A673 (cell line): ENCODE measurements at places on chromosomes 2 and 18. TPM values are rescaled to one million over a fixed set of nuclear protein-coding genes. Genes with fewer than 3 reads are reported as not detected.
A peak's percentile ranks its signal among the peaks of the same experiment; 100 is the strongest.

- H3K36me3 ChIP-seq, result no peaks in the 10 kb centered on the region
- no peaks in the 10 kb centered on the region for H3K4me1 ChIP-seq
- no peak overlapping the region for H3K27ac ChIP-seq
- DNase-seq, result no peak
These were observed 29.9 kb upstream of the STAT4 start for GRCh38 chr2:191180713-191181112.

- H3K27ac ChIP-seq, result no peak overlapping the region
- H3K27me3 ChIP-seq, result no peaks in the 10 kb centered on the region
- no peaks in the 10 kb centered on the region for H3K36me3 ChIP-seq
- H3K4me1 ChIP-seq, result peaks cover 10% of the 10 kb centered on the region
These were observed 39.4 kb upstream of the PKDCC start for GRCh38 chr2:42008241-42008921.

DNA sequence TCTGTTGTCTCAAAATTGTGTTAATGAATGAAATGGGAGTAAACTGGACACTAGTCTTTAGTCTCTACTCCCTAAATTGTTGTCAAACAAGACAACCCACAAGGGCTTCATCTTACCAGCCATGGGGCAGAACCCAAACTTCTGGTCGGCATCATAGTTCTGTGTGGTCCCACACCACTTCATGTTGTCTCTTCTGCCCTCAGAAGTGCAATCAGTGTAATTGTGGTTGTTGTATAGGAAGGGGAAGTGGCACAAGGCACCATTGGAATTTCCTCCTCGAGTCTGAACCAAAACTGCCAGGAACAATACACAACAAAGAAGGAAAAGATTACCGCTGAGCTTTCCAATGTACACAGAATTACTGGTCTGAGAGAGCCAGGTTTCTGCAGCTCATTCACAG, 12.6 kb downstream of the FN1 start:
- H3K36me3 ChIP-seq, result peaks cover 96% of the 10 kb centered on the region
- H3K4me1 ChIP-seq, result peaks cover 31% of the 10 kb centered on the region
- H3K27ac ChIP-seq, result peak overlapping the region; percentile 20
- no peaks in the 10 kb centered on the region for H3K27me3 ChIP-seq

GRCh38 chr18:35464831-35465279, 32.9 kb downstream of the INO80C start:
- no peak overlapping the region for H3K4me3 ChIP-seq
- no peaks in the 10 kb centered on the region for H3K27me3 ChIP-seq
- DNase-seq, result no peak
- H3K4me1 ChIP-seq, result no peaks in the 10 kb centered on the region

- no peak overlapping the region for H3K27ac ChIP-seq
- no peaks in the 10 kb centered on the region for H3K4me1 ChIP-seq
- H3K4me3 ChIP-seq, result no peak overlapping the region
- no peak for DNase-seq
These were observed 41.5 kb upstream of the CYRIA start for GRCh38 chr2:16707014-16707623.

DNA sequence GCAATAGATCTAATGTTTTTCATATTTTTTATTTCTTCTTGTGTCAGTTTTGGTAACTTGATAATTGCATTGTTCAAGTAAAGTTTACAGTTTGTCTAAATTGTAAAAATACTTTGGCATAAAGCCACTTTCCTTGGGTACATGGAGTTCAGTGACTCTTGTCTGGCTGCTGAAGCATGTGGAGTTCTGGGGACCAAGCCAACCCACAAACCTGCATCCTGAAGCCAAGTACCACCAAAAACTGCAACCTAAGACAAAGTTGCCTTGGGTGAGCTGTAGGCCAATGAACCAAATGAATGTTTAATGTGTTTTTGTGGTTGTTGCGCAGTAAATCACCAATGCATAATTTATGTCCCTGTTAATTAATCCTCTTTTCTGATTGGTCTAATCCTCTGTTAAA, 872.6 kb downstream of the BCL11A start:
- no peak overlapping the region for H3K27ac ChIP-seq
- H3K4me3 ChIP-seq, result no peak overlapping the region
- no peaks in the 10 kb centered on the region for H3K36me3 ChIP-seq
- H3K4me1 ChIP-seq, result no peaks in the 10 kb centered on the region
- H3K27me3 ChIP-seq, result no peaks in the 10 kb centered on the region
- no peak for DNase-seq

DNA sequence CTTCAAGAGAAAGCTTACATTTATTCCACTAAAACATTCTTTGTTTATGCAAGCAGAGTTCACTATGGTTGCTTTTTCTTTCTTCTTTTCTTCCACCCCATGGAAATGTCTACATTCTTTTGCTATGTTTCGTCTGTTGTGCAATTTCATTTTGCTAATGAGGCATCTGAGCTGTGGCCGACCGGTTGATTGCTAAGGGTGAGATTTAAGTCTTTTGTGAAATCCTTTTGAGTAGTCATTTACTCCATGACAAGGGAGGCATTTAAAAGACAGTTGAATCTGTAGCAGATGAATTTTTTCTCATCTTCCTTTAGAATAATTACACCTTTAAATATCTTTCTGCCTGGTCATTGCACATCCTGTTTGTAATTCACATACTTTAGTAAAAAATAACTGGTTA, 324.1 kb upstream of the THUMPD2 start:
- no peak overlapping the region for H3K27ac ChIP-seq
- H3K4me1 ChIP-seq, result no peaks in the 10 kb centered on the region
- H3K27me3 ChIP-seq, result peaks cover 41% of the 10 kb centered on the region
- no peaks in the 10 kb centered on the region for H3K36me3 ChIP-seq
- no peak for DNase-seq

- no peak overlapping the region for H3K4me3 ChIP-seq
- no peak for DNase-seq
- no peak overlapping the region for H3K27ac ChIP-seq
- no peaks in the 10 kb centered on the region for H3K36me3 ChIP-seq
- H3K4me1 ChIP-seq, result no peaks in the 10 kb centered on the region
These were observed 48.9 kb upstream of the ACVR1 start for GRCh38 chr2:157925071-157925470.

- DNase-seq, result no peak
- H3K27me3 ChIP-seq, result peaks cover 89% of the 10 kb centered on the region
- H3K4me1 ChIP-seq, result peaks cover 37% of the 10 kb centered on the region
- H3K36me3 ChIP-seq, result no peaks in the 10 kb centered on the region
These were observed 4.2 kb downstream of the SP9 start for GRCh38 chr2:174338671-174339560.

DNA sequence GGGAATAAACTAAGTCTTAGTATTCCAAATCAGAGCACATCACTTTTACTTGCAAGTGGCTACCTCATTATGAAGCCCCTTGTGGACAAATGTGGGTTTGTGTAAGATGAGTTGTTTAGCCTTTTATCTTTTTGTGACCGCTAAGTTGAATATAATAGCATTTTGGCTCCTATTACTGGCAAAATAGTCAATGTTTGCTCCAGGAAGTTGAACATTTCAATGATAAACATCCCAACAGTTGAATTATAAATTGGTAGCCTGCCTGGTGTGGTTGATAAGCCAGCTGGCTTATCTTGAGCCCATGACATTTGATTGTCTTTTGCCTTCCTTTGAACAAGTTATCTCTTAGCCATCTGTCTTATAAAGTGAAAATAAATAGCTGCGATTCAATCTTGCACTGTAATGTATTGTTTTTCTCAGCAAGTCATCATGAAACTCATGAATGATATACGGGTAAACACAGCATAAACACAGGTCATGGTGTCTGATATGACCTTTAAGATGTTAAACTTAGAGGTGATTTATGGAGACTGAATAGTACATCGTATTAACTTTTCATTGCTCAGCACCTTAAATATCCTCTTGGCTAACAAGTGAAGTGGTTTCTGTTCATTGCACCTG, 338.4 kb downstream of the SOCS6 start:
- H3K27ac ChIP-seq, result no peak overlapping the region
- DNase-seq, result no peak
- no peak overlapping the region for H3K4me3 ChIP-seq
- no peaks in the 10 kb centered on the region for H3K36me3 ChIP-seq
- H3K27me3 ChIP-seq, result no peaks in the 10 kb centered on the region

GRCh38 chr2:151560289-151560688, 150.6 kb downstream of the RIF1 start:
- no peak overlapping the region for H3K27ac ChIP-seq
- H3K36me3 ChIP-seq, result no peaks in the 10 kb centered on the region
- H3K4me1 ChIP-seq, result no peaks in the 10 kb centered on the region
- no peak overlapping the region for H3K4me3 ChIP-seq

PLEK gene
- total RNA-seq, result not detected in 2 replicates

RANBP2 gene
- total RNA-seq, result 78.2 and 92.3 TPM in 2 replicates

CD226 gene
- 0.71 and 1.1 TPM in 2 replicates for total RNA-seq

CABYR gene
- total RNA-seq, result 7.9 and 11.5 TPM in 2 replicates

CHRND gene
- not detected in 2 replicates for total RNA-seq

EML4 gene
- 93.7 and 103 TPM in 2 replicates for total RNA-seq

ST8SIA5 gene
- 17.9 and 24.8 TPM in 2 replicates for total RNA-seq
